ENCODE measurements at places on chromosomes 1 and 21.

GRCh38 chr1:33429332-33429731, 1.6 kb downstream of the PHC2 start:
- DNase-seq: no peak

GRCh38 chr1:43348809-43349593, 9.8 kb upstream of the CDC20 start:
- no peak for DNase-seq

DNA sequence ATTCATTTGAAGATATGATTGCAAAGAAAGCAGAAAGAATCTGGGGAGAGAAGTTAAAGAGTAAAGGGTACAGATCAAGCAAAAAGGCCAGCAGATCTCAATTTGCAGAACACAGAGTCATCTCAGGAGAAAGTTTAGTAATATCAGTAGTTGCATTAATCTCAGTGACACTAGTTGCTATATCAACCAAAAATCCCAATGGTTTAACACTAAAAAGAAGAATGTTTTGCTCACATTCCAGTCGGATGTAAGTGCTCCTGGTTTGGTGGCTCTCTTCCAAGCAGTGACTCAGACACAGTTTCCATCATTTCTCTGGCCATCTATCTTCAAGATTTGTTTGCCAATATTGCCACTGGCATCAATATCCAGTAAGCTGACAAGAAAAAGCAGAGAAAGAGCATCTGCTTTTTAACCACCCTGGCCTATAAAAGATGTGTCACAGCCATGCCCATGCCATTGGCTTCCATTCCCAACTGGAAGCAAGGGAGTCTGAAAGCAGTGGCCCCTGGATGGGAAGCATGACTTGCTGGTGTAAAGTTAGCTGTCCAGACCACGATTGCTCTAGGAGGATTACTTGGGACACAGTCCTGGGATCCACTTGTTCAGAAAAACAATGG, 45.5 kb upstream of the AIM2 start:
- DNase-seq: no peak

GRCh38 chr1:171794085-171794484, 12.6 kb downstream of the METTL13 start:
- no peak for DNase-seq

GRCh38 chr1:116824631-116825206, 70.5 kb downstream of the CD2 start:
- no peak for DNase-seq

DNA sequence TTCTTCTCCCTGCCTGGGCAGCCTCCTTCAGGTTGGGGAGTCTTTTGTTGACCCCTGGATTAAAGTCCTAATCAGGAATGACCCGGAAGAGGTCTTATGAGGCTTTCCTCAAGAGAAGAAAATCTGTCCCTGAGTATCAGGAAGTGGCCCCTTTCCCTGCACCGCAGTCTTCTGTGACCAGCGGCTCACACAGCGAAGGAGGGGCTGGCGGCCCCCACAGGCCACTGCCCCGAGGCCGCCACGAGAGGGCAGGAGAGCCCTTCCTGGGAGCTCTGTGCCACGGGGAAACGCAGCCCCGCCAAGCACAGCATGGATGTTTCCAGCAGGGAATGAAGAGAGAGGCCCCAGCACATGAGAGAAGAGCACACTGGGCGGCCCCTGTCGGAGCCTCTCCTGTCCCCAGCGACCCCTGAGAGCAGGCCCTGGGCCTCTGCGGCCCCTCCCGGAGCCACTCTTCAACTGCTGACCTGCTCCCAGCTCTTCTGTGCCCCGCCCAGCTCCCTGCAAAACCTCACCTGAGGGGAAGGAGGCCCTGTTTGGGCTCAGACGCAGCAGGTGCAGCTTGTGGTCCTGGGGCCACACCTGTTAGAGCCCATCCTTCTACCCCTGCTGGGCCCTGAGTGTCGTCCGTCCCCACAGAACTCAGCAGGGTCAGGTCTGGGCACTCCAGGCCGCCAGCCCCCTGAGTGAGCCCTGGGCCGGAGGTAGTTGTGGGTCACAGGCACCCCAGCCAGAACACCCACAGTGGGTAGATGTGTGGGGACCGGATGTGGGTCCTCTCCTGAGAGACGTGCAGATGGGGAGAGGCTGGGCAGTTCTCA, 4.9 kb upstream of the POFUT2 start:
- peak; percentile 47 for DNase-seq

GRCh38 chr1:155170101-155170785, 2.9 kb downstream of the KRTCAP2 start:
- DNase-seq: no peak

- DNase-seq: no peak
Measured at GRCh38 chr21:41885341-41886024, 6.3 kb upstream of the PRDM15 start.

DNA sequence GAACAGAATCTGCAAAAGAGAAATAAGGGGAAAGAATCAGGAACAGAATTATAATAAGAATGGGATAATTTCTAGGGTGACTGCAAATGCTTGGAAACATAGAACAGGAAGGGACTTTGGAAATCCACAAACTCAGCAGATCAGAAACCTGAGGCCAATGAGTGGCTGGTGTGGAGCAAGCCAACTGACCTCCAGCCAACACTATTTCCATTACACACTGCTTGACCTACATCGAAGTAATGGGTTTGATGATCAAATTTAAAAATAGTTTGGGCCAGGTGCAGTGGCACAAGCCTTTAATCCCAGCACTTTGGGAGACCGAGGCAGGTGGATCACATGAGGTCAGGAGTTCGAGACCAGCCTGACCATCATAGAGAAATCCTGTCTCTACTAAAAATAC, 284.9 kb downstream of the GRIK1 start:
- DNase-seq: no peak

GRCh38 chr1:66313429-66313828, 220.5 kb upstream of the SGIP1 start:
- DNase-seq: no peak

DNA sequence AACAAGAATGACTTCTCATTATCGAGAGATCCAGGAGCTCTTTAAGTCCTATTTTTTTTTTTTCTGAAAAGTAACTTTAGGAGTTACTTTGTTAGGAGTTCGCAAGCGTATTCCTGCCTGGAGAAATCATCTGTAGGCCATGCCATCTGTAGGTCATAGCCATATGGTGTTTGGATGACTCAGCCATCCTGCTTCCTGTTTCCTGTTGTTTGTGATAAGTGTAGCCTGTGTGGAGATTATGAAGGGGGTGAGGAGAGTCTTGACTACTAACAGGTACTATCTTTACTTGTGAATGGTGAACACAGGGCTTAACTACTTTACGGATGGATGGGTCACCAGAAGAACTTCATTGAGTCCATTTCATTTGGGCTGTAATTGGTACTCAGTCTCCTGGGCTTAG, 327.2 kb downstream of the PTPRU start:
- DNase-seq: no peak

- no peak for DNase-seq
Measured at GRCh38 chr1:219812086-219812485, 116.3 kb downstream of the SLC30A10 start.

- no peak for DNase-seq
Measured at GRCh38 chr1:68087184-68087583, 36.8 kb upstream of the DIRAS3 start.

DNA sequence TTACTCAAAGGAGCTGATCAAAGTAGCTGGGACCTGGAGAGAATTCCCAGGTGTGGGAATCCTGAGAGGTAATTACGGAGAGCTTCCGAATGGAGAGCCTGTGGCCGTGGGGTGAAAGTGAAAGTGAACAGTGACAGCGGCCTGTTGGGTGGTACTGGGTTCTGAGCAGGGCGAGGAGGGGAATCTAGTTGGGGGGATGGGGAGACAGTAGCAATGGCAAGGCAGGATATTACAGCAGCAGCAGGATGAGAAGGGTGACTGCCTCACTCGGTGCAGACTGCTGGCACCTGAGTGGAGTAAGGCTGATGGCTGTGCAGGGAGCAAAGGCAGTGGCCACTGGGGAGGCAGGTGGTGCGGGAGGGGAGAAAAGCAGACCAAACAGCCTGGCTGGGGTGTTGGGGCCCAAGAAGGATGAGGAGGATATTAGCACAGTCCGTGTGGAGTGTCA, 70.3 kb upstream of the PRDX6 start:
- DNase-seq: no peak

GRCh38 chr1:186717286-186717685, 37.1 kb upstream of the PTGS2 start:
- DNase-seq: no peak
